ENCODE measurements at places on chromosomes 7 and 10. TPM values are rescaled to one million over a fixed set of nuclear protein-coding genes. Genes with fewer than 3 reads are reported as not detected.

The PCGF5 gene
- 46.3 TPM for total RNA-seq

The PON1 gene
- not detected for total RNA-seq

The APBB1IP gene
- 18.4 TPM for total RNA-seq

The EN2 gene
- 0.08 TPM for total RNA-seq

The EFCAB10 gene
- not detected for total RNA-seq

The TSPAN12 gene
- total RNA-seq = 46.9 TPM

The LYZL2 gene
- not detected for total RNA-seq

The MBL2 gene
- not detected for total RNA-seq

The LLCFC1 gene
- total RNA-seq = not detected

The IKZF1 gene
- 4.4 TPM for total RNA-seq

The NEURL1 gene
- total RNA-seq = 0.12 TPM

The DDX21 gene
- 18.6 TPM for total RNA-seq

The IL6 gene
- total RNA-seq = 20.1 TPM

The SHH gene
- not detected for total RNA-seq

The PARD3 gene
- total RNA-seq = 23.1 TPM

The TRIL gene
- total RNA-seq = 6.0 TPM

The LFNG gene
- 9.2 TPM for total RNA-seq

The CCZ1 gene
- total RNA-seq = 72.3 TPM

The CC2D2B gene
- total RNA-seq = 1.0 TPM

The COL28A1 gene
- total RNA-seq = 8.9 TPM

The TMEM270 gene
- total RNA-seq = not detected

Data from left cardiac atrium (tissue), 4 donors.